Activated T-helper 1 cell treated with Interleukin-2 at 50 U/mL for 16 hours (primary cell): ENCODE measurements at places on chromosomes 12 and 14.

DNA sequence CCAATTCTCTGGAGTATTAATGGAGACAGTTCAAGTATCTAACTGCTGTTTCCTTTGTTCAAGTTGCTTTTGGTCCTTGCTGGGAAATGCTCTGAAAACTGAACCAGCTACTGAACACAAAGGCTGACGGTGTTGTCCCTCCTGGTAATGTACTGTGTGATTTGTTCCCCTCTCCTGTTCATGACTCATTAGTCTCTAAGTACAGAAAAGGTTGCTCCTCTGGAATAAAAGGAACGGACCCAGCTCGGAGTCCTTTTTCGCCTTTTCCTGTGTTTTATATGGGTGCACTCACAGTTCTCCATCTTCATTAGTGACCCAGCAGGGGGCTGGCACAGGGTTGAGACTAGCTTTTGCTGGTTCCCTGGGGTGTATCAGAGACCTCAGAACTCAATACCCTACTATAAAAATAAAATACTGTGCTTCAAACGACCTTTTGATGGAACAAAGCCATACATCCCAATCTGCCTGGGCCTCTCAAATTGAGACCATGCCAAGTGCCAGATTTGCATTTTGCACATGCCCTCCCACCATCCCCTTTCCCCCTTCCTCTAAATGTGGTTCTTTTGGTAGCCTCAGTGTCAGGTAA lies 269.7 kb downstream of the RAD51B start:
- no peak for DNase-seq

GRCh38 chr14:55973285-55973800 lies 144.9 kb upstream of the PELI2 start:
- no peak for DNase-seq

DNA sequence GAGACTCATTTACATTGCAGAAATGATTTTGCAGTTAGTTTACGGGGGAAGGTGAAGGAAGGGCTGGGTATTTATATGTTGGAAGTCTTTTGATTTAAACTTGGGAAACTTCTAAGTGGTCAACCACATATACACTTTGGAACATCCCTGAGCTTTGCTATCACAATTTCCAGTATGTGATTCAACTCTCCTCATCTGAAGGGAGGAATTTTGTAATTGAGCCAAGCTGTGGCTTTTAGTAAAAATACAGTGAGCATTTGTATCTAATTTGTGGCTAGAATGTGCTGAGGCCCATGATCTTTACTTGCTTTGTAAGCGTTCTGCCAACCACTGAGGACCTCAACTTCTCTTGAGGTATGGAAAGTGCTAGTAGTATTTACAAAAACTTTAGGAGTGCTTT lies 235.0 kb upstream of the PDZRN4 start:
- DNase-seq = no peak

GRCh38 chr14:58966997-58967396 lies 221.5 kb upstream of the DAAM1 start:
- DNase-seq = no peak
